Caco-2 (cell line): ENCODE measurements at places on chromosomes 7 and 10.
A peak's percentile ranks its signal among the peaks of the same experiment; 100 is the strongest.

GRCh38 chr10:92419740-92420545 lies 129.0 kb downstream of the MARCHF5 start:
- H3K4me3 ChIP-seq: no peak overlapping the region
- no peak for DNase-seq
- H3K27me3 ChIP-seq: no peaks in the 10 kb centered on the region
- H3K27ac ChIP-seq: no peak overlapping the region
- H3K4me1 ChIP-seq: no peaks in the 10 kb centered on the region

DNA sequence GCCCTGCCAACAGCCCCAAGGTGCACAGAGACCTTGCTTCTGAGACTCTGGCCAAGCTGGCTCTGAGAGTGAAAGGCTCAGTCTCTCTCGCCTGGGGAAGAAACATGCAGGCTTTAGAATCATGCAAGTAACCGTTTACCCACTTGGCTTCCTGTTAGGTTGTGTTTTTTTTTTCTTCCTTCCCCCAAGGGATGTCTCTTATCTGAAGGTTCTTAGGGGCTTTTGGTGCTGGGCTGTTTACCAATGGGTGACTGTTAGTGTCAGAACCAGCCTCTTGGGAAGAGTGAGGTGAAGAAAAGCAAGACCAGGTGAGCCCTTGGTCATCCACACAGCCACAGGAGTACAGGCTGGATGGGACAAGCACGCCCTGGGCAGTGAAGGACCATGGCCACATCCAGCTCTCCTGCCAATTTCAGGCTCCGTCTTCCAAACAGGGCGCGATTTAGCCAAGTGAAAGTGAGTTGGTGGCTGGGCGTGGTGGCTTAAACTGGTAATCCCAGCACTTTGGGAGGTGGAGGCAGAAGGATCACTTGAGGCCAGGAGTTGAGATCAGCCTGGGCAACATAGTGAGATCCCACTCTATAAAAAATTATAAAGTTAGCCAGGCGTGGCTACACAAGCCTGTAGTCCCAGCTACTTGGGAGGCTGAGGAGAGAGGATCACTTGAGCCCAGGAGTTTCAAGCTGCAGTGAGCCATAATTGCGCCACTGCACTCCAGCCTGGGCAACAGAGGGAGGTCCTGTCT lies 76.3 kb upstream of the CUX1 start:
- H3K36me3 ChIP-seq: no peaks in the 10 kb centered on the region
- H3K4me3 ChIP-seq: no peak overlapping the region
- no peak overlapping the region for H3K27ac ChIP-seq
- H3K27me3 ChIP-seq: no peaks in the 10 kb centered on the region
- DNase-seq: no peak
- peaks cover 20% of the 10 kb centered on the region for H3K4me1 ChIP-seq

DNA sequence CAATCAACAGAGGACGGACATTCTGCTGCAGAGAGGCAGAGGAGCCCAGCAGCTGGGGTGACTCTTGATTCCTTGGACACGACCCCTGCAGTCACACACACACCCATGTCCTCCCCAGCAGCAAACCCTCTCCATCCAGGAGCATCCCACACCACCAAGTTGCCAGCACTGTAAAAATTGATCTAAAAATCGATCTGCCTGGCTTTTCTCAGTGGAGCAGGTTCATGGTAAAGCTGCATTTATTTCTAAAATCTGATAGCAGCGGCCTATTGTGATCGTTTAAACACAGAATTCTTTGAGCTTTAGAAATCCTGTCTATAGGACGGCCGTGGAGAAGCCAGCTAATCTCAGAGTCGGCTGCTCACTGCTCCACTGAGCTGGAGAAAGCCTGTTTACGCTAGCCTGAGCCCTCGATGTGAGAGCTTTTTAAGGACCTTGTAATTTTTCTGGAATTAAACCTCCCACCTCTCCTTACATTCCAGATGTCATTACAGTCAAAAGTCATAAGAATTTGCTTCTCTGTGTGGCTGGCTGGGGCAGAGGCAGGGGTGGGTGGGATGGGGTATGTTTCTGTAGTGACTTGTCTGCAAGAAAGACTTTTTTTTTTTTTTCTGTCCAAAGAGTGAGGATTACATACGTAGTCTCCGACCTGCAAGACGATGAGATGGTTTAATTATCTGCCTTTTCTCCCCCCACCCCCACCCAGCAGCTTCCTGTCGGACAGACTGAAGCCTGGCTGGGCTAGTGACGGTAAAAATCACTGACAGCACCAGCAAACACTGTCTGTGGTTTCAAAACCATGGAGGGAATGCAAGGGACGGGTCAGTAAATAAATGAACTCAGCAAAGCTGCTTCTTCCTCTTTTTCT lies 31.6 kb downstream of the TRIM8 start:
- H3K27ac ChIP-seq: no peak overlapping the region
- H3K4me1 ChIP-seq: no peaks in the 10 kb centered on the region; the same call in 1 of the 2 replicates
- H3K36me3 ChIP-seq: no peaks in the 10 kb centered on the region
- DNase-seq: no peak
- no peaks in the 10 kb centered on the region for H3K27me3 ChIP-seq
- no peak overlapping the region for H3K4me3 ChIP-seq

DNA sequence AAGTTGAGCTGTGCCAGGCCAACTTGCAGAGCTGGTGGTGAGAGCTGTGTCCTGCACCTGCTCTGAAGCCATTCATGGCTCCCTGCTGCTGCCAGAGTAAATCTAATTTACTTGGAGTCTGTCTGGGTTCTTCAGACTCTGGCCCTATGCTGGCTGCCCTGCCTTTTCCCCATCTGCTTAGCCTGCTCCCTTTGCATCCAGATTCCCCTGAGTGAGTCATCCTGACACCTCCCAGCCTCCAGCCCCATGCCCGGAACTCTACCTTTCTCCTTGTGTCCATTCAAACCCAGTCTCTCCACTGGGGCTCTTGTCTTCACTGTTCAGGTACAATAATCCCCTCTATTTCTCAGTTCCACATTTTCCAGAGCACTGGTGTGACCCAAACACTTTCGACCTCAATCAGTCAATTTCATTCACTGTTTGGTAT lies 434.4 kb upstream of the ZMIZ1 start:
- H3K4me3 ChIP-seq: no peak overlapping the region
- peak; percentile 43 for DNase-seq

- no peaks in the 10 kb centered on the region for H3K36me3 ChIP-seq
- DNase-seq: no peak
- no peak overlapping the region for H3K4me3 ChIP-seq
- no peaks in the 10 kb centered on the region for H3K27me3 ChIP-seq
- peaks cover 9% of the 10 kb centered on the region; the same call in 1 of the 2 replicates for H3K4me1 ChIP-seq
- H3K27ac ChIP-seq: no peak overlapping the region
Observed at GRCh38 chr7:44969049-44969700, 9.6 kb downstream of the MYO1G start.

DNA sequence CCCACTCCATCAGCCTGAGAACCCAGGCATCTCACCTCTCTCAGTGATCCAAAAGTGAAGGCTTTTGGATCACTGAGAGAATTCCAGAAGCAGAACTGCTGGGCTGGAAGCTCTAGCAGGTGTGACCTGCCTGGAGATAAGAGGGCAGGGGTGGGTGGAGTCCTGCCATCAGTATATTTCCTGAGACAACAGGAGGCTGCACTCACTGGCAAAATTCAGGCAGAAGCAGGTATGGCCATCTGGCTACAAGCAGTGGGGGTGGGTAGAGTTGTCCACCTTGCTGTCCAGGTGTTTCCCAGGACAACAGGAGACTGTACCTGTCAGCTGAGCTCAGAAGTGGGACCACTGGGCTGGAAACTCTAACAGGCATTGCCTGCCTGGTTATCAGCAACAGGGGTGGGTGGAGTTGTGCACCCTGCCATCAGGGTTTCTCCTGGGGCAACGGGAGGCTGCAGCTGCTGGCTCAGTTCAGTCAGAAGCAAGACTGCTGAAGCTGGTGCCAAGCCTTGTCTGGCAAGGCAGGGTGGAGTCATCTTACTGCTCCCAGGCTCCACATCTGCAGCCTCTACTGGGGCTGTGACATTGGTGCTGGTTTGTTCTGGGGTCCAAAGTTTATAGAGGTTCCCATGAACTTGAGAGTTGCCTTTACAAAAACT lies 47.2 kb upstream of the SFTPD start:
- no peak overlapping the region for H3K4me3 ChIP-seq
- no peak for DNase-seq
- no peaks in the 10 kb centered on the region for H3K27me3 ChIP-seq
- H3K4me1 ChIP-seq: peaks cover 24% of the 10 kb centered on the region
- H3K27ac ChIP-seq: no peak overlapping the region

- H3K4me3 ChIP-seq: no peak overlapping the region
- H3K4me1 ChIP-seq: peaks cover 6% of the 10 kb centered on the region; the same call in 1 of the 2 replicates
- DNase-seq: no peak
- H3K27me3 ChIP-seq: no peaks in the 10 kb centered on the region
Observed at GRCh38 chr10:18421726-18422293, 229.6 kb downstream of the NSUN6 start.

GRCh38 chr7:85234730-85235129 lies 47.9 kb upstream of the SEMA3D start:
- no peaks in the 10 kb centered on the region for H3K36me3 ChIP-seq
- H3K4me1 ChIP-seq: peaks cover 19% of the 10 kb centered on the region
- no peak overlapping the region for H3K4me3 ChIP-seq
- no peaks in the 10 kb centered on the region for H3K27me3 ChIP-seq
- no peak for DNase-seq

DNA sequence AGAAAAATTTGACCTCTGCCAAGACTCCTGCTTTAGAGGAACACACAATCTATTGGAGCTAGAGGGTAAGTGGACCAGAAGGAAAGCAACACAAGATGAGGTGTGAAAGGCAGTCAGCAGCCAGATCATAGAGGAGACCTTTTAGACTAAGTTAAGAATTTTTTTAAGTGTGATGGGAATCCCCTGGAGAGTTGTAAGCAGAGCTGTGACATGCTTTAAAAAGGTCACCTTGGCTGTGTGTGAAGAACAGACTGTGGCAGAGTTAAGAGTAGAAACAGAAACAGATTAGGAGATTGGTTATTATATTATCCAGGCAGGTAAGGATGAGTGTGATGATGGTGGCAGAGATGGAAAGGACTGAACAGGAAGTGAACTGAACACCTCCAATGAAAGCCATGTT lies 23.5 kb downstream of the CPEB3 start:
- no peaks in the 10 kb centered on the region; the same call in 1 of the 2 replicates for H3K4me1 ChIP-seq
- no peak overlapping the region for H3K4me3 ChIP-seq
- H3K27me3 ChIP-seq: no peaks in the 10 kb centered on the region
- no peaks in the 10 kb centered on the region for H3K36me3 ChIP-seq
- no peak for DNase-seq

- no peak overlapping the region for H3K4me3 ChIP-seq
- H3K27ac ChIP-seq: peak overlapping the region; percentile 90
- H3K36me3 ChIP-seq: no peaks in the 10 kb centered on the region
- H3K27me3 ChIP-seq: no peaks in the 10 kb centered on the region
- peaks cover 57% of the 10 kb centered on the region for H3K4me1 ChIP-seq
Observed at GRCh38 chr10:13716081-13717071, 129.6 kb downstream of the PRPF18 start.

GRCh38 chr10:88190123-88190522 lies 326.7 kb downstream of the PTEN start:
- no peaks in the 10 kb centered on the region for H3K36me3 ChIP-seq
- DNase-seq: no peak
- H3K27me3 ChIP-seq: no peaks in the 10 kb centered on the region

DNA sequence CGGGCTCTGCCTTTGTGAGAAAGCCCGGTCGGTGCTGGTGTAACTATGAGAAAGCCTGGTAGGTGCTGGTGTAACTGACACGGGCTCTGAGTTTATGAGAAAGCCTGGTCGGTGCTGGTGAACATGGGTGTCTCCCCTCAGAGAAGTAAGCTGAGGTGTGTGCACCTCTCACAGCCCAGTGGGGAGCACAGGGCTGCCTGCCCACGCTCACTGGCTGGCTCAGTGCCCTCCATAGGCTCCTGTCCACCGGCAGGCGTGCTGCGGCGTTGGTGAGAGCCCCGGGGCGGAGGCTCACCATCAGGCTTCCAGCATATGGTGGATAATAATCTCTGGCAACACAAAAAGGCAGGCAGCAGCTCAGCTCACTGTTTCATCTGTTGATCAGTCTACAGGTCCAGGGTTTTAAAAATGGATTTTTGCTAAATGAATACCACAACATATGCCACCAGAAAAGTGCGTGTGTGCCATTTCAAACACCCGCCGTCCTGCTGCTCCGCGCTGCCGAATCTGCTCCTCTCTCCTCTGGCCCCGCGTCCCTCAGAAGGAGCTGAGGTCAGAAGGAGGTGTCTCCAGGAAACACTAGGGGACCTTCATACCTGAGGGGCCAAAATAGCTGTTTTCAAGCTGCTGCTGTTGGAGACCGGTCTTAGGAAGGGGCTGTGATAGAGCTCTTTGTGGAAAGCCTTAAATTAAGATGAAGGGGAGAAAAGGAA lies 365.7 kb downstream of the DNAJB6 start:
- H3K27me3 ChIP-seq: no peaks in the 10 kb centered on the region
- H3K4me3 ChIP-seq: no peak overlapping the region
- no peaks in the 10 kb centered on the region for H3K4me1 ChIP-seq
- H3K27ac ChIP-seq: no peak overlapping the region
- H3K36me3 ChIP-seq: no peaks in the 10 kb centered on the region
- DNase-seq: no peak

GRCh38 chr10:30782537-30783461 lies 153.2 kb upstream of the LYZL2 start:
- H3K4me1 ChIP-seq: no peaks in the 10 kb centered on the region
- H3K36me3 ChIP-seq: no peaks in the 10 kb centered on the region
- H3K27me3 ChIP-seq: peaks cover 1% of the 10 kb centered on the region; the same call in 1 of the 2 replicates
- no peak overlapping the region for H3K4me3 ChIP-seq
- no peak for DNase-seq

DNA sequence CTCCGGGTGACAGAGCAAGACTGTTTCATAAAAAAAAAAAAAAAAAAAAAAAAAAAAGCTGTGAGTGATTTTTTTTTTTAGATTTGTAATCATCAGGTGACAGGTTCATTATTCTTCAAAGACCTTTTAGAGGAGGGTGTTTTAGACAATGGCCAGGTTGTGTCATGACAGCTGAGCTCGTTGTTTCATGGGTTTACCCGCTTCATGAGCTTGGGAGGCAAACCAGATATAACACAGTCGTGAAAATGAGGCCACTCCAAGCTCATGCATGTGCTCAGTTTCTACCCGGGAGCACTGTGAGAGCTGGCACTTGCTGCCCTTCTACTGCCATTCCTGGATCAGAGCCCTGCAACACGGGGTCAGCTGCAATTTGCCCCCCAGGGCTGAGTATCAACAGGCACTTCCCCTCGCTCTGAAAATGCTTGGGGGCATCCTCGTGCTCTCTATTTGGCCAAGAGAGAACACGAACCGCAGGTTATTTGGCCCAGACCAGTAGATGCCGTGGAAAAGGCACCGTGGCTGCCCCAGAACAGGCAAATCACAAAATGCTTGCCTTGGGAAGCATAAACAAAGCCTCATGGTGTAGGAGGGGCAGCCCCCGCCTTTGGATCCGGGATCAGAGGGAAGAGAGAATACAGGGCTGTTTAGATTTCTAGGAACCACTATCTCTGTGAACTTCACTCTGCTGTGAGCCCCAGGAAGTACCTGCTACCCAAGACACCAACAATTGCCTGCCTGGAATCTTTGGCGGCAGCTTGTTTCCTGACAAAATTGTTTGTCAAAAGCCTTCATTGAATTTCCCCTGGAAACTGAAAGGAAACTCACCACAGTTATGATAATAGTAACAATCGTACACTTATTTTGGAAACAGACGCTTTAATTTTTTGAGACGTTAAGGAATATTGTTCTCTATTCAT lies 371.0 kb downstream of the FRMD4A start:
- no peak for DNase-seq
- H3K36me3 ChIP-seq: no peaks in the 10 kb centered on the region
- no peaks in the 10 kb centered on the region for H3K27me3 ChIP-seq
- no peak overlapping the region for H3K27ac ChIP-seq

GRCh38 chr10:89296220-89296648 lies 5.6 kb upstream of the IFIT2 start:
- H3K4me1 ChIP-seq: peaks cover 9% of the 10 kb centered on the region
- no peak for DNase-seq
- H3K27me3 ChIP-seq: no peaks in the 10 kb centered on the region
- no peak overlapping the region for H3K4me3 ChIP-seq
- no peaks in the 10 kb centered on the region for H3K36me3 ChIP-seq
- H3K27ac ChIP-seq: no peak overlapping the region
